ENCODE measurements at places on chromosomes 12 and 14. TPM values are rescaled to one million over a fixed set of nuclear protein-coding genes. Genes with fewer than 3 reads are reported as not detected.

DNA sequence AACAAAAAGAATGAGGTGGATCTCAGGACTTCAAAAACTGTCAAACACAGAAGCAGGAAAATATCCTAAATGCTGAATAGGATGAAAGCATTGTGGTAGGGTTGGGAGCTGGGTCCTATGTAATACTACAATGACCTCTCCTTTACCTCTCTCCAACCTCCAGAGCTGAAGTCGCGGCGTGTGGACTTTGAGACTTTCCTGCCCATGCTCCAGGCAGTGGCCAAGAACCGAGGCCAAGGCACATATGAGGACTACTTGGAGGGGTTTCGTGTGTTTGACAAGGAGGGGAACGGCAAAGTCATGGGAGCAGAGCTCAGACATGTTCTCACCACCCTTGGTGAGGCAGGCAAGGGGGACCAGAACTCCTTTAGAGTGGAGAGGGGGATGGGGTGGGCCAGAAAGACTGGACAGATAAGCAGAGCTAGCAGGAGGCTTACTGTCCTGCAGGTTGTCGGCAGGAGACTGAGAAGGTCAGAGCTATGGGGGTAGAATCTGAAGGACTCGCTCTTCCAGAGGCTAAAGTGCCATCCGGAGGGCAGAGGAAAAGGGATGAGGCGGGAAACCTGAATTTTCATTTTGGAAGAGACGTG is 2.8 kb upstream of the MYL6 start:
- H3K4me3 ChIP-seq: no peak overlapping the region
- DNase-seq: no peak
- H3K27me3 ChIP-seq: no peaks in the 10 kb centered on the region

Gene GPRC5A
- 742 TPM for total RNA-seq

Gene PIGH
- total RNA-seq: 19.0 TPM

DNA sequence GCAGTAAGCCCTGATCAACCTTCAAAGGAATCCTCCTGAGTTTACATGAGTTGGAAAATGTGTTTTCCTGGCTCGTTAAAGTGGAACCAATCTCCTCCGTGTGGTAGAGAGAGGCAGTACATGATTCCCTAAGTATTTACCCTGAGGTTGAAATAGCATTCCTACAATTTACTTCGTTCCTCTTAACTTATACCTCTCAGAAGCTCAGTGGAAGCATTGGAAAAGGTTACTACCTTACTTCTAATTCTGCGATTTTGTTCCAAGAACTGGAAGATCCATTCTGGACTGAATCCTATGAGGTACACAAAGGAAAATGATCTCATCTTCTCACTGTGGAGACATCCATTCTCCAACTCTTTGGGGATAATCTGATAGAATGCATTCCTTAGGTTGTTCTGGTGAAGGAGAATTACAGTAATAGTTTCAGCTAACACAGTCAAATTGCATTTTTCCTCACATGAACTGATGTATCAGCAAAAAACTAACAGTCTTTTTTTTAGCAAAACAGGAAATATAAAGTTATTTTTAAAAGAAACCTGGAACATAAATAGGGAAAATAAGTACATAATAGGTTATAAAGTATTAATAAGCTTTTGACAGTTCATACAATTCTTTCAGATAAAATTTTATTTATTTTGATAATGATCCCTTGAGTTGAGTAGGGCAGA is 475.6 kb downstream of the PDZRN4 start:
- H3K4me3 ChIP-seq: no peak overlapping the region
- no peaks in the 10 kb centered on the region for H3K27me3 ChIP-seq
- no peak for DNase-seq

DNA sequence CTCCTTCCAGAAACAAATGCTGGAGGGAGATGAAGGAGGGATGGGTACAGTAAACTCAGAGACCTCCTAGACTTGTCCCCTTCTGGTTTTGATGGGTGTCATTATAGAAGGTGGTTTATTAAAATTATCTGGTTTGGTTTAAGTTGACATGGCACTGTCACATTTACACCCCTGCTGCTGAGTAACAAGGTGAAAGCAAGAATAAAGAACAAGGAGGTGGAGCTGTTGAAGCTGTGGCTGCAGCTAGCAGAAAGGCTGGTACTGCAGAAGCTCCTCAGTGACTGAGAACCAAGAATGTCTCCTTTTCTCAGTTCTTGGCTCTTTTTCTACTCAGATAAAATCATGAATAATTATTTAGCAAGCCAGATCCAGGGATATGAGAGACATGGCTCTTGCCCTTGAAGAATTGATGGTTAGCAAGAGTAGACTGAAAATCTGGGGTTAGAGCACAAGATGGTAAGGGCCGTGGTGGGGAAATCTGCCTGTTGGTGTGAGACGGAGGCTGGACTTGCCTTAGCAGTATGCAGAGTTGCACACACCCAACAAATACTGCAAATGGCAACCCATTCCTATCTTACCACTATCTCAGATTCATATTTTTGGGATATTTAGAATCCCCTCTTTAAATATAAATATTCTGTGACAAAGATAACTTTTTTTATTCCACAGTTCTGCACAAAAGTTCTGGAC is at the start of gene GZMH:
TSS of gene GZMH (minus strand) at position 31 of the 690 bp plus-strand sequence. CDS start 72 bp downstream, outside the sequence.
- no peaks in the 10 kb centered on the region for H3K36me3 ChIP-seq
- DNase-seq: no peak
- no peak within 1 kb of the TSS for H3K27ac ChIP-seq
- H3K4me3 ChIP-seq: no peak within 1 kb of the TSS
- H3K27me3 ChIP-seq: peaks cover 28% of the 10 kb centered on the region
- H3K4me1 ChIP-seq: no peaks in the 10 kb centered on the region

DNA sequence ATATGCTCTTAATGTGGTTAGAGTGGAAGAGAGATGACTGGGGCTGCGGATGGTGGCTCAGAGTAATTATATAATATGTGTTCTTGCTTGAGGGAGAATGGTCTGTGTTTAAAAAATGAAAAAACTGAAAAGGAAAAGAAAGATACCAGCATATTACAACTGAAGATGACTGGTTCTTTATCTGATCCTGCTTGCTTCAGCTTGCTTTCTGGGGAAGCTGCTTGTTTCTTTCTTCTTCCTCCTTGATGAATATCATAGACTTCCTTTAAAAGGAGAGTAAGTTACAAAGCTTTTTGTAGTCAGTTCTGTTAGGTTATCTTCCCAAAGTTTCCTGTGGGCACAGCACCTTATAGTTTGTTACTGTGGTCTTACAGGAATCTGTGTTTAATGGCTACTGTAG is 210.9 kb downstream of the ERC1 start:
- H3K36me3 ChIP-seq: no peaks in the 10 kb centered on the region
- peaks cover 8% of the 10 kb centered on the region for H3K4me1 ChIP-seq
- H3K27ac ChIP-seq: no peak overlapping the region
- H3K27me3 ChIP-seq: no peaks in the 10 kb centered on the region

Gene GUCY2C
- total RNA-seq: not detected

- peaks cover 62% of the 10 kb centered on the region for H3K27me3 ChIP-seq
- H3K4me3 ChIP-seq: no peak overlapping the region
- no peak overlapping the region for H3K27ac ChIP-seq
- no peak for DNase-seq
- H3K4me1 ChIP-seq: peaks cover 13% of the 10 kb centered on the region
These were observed 22.7 kb upstream of the PRMT8 start for GRCh38 chr12:3468329-3468728.

GRCh38 chr14:67987606-67988005 is 168.0 kb downstream of the RAD51B start:
- H3K27me3 ChIP-seq: no peaks in the 10 kb centered on the region
- no peak for DNase-seq
- H3K27ac ChIP-seq: no peak overlapping the region
- H3K36me3 ChIP-seq: no peaks in the 10 kb centered on the region
- H3K4me3 ChIP-seq: no peak overlapping the region

Gene TMEM132C
- not detected for total RNA-seq

GRCh38 chr12:102487226-102487625 is 6.9 kb upstream of the IGF1 start:
- H3K36me3 ChIP-seq: no peaks in the 10 kb centered on the region
- no peak overlapping the region for H3K4me3 ChIP-seq
- no peak for DNase-seq
- no peaks in the 10 kb centered on the region for H3K27me3 ChIP-seq
- H3K27ac ChIP-seq: no peak overlapping the region
- H3K4me1 ChIP-seq: no peaks in the 10 kb centered on the region

Gene TSPAN8
- 289 TPM for total RNA-seq

Gene SNX6
- total RNA-seq: 64.1 TPM

Gene SOAT2
- not detected for total RNA-seq

Gene POU6F1
- total RNA-seq: 2.5 TPM

Gene SAMD15
- total RNA-seq: 1.1 TPM

DNA sequence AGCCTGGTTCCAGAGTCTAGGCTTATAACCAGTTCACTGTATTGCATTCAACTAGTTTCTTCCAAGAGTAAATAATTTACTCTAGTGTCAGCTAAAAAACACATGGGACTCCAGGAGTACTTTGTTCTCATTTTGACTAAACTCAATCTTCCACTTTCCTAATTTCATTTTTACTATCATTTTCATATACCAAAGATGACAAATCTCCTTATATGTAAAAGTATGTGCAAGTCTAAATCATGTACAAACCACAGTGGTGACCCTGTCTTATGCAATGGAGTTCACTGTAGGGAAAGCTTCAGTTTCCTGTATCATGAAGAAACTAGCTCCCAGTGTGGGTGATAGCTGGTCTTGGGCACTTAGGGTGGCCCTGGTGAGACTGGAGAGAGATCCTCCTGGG is 151.6 kb downstream of the HELB start:
- DNase-seq: no peak
- H3K36me3 ChIP-seq: no peaks in the 10 kb centered on the region
- H3K4me3 ChIP-seq: no peak overlapping the region

Gene GPR132
- total RNA-seq: 1.4 TPM

- DNase-seq: no peak
- H3K27ac ChIP-seq: no peak overlapping the region
These were observed 6.8 kb upstream of the TESPA1 start for GRCh38 chr12:54991161-54991990.

DNA sequence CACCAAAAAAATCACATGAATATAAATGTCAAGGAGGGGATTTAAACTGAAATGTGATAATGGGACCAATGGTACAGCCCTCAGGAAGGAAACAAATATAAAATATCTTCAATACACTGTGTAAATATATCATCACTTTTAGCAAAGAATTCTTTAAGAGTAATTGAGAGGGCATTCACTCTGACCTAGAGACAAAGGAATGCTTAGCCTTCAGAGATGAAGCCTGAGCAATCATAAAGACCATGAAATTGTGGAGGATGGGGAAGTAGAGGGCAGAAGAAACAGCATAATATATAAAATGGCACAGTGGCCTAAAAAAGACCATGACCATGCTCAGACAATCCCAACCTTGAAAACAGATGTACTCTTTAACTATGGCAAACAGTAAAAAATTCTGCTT is 20.4 kb downstream of the YAF2 start:
- H3K36me3 ChIP-seq: no peaks in the 10 kb centered on the region
- no peak for DNase-seq
